ENCODE measurements at places on chromosomes 3 and 15. TPM values are rescaled to one million over a fixed set of nuclear protein-coding genes. Genes with fewer than 3 reads are reported as not detected.

GRCh38 chr3:162945626-162946025 lies 1449.0 kb downstream of the OTOL1 start:
- no peak for DNase-seq
- H3K27me3 ChIP-seq, result no peaks in the 10 kb centered on the region

DNA sequence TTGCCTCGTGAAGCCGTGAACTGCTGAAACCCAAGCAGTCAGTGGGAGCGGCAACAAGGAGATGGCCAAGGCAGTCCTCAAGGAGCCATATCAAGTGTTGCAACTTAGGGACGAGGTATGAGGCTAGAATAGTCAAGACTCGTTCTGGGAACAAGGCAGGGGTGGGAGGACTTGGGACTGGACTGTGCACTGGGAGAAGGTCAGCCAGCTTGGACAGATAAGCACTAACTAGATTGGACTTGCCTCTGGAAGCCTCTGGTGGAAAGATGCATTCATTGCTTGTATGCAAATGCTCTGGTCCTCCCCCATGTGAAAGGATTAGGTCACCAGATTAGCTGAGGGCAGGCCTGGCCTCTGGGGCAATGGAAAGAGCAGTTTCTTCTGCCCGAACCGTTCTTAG lies 123.3 kb upstream of the CTNNB1 start:
- no peak overlapping the region for H3K27ac ChIP-seq
- H3K4me3 ChIP-seq, result no peak overlapping the region
- H3K4me1 ChIP-seq, result no peaks in the 10 kb centered on the region
- H3K36me3 ChIP-seq, result no peaks in the 10 kb centered on the region

DNA sequence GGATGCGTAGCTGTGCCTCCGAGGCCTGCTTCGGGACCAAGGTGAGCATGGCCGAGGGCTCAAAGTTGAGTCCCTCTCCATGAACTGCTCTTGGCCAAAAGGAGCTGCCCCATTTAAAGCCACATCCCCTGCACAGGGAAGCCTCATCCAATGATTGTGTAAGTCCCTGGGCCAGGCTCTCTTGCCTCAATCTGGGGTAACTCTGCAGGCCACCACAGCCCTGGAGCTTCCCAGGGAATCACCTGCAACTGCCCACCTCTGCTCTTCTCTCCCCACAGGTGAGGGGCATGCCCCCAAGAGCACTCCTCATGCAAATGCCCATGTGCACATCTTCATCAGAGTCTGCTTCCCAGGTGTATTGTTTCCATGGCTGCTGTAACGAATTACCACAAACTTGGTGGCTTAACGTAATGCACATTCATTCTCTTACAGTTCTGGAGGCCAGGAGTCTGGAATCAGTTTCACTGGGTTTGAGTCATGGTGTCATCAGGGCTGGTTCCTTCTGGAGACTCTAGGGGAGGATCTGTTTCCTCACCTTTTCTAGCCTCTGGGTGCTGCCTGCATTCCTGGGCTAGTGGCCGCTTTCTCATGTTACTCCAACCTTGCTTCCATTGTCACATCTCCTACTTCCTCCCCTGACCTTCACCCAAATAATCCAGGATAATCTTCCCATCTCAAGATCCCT lies 25.0 kb upstream of the LOXL1 start:
- no peaks in the 10 kb centered on the region for H3K27me3 ChIP-seq
- no peak overlapping the region for H3K4me3 ChIP-seq
- no peaks in the 10 kb centered on the region for H3K36me3 ChIP-seq
- no peak overlapping the region for H3K27ac ChIP-seq
- DNase-seq, result no peak

- H3K27ac ChIP-seq, result no peak overlapping the region
- DNase-seq, result no peak
- H3K4me1 ChIP-seq, result peaks cover 12% of the 10 kb centered on the region
Observed at GRCh38 chr15:64548235-64548634, 87.9 kb downstream of the ZNF609 start.

DNA sequence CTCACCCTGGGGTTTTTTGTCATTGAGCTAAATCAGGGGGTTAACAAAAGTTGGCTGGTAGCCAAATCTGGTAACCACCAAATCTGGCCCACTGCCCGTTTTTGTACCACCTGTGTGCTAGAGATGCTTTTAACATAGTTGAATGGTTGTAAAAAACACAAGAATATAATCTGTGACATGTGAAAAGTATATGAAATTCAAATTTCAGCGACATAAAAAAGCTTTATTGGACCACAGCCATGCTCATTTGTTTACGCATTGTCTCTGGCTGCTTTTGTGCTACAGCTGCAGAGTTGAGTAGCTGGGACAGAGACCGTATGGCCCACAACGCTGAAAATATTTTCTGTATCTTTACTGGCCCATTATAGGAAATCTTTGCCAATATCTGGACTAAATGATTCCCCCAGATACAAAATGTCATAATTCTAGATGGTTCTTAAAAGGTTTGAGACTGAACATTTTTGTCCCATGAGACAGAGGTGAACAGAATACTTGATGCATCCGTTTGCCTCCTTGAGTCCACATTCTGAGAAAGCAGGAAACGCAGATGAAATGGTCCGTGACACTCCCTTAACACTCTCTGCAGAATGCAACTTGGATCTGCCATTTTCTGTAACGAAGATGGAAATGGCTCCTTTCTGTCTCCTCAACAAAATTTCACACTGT lies 120.9 kb upstream of the PDZRN3 start:
- no peaks in the 10 kb centered on the region for H3K27me3 ChIP-seq
- DNase-seq, result no peak
- H3K27ac ChIP-seq, result no peak overlapping the region
- H3K36me3 ChIP-seq, result no peaks in the 10 kb centered on the region
- no peak overlapping the region for H3K4me3 ChIP-seq

DNA sequence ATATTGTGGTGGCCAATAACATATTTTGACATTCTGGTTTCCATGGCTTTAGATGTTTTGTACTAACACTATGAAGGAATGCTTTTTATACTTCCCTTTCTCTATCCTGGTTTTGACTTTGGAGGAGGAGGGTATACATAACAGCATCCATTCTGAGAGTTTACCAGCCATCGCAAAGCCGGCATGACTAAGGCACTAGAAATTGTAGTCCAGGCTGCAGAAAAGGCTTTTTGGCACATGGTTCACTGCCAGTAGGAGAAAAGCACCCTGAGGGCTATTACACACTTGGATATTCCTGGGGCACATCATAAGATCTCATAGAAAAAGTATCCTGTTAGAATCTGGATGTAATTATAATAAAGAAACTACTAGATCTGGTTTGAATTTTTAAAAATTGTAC lies 101.8 kb downstream of the STT3B start:
- no peaks in the 10 kb centered on the region for H3K27me3 ChIP-seq
- no peak for DNase-seq
- H3K4me3 ChIP-seq, result no peak overlapping the region
- peaks cover 74% of the 10 kb centered on the region for H3K36me3 ChIP-seq
- H3K4me1 ChIP-seq, result peaks cover 42% of the 10 kb centered on the region

DNA sequence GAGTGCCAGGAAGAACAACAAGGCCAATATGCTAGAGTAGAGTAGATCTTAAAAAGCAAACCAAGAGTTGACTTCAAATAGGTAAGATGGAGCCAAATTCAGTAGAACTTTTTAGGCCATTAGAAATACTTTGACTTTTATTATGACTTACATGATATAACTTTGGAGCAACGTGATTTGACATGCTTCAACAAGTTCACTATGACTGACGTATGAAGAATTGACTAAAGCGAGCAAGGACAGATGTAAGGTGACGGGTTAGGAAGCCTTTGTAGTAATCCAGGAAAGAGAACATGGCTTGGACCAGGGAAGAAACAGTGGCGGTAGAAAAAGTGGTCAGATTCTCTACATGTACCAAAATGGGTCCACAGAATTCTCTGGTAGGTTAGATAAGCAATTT lies 4.9 kb upstream of the ZNF385D start:
- no peak for DNase-seq
- no peaks in the 10 kb centered on the region for H3K27me3 ChIP-seq
- H3K27ac ChIP-seq, result no peak overlapping the region
- no peak overlapping the region for H3K4me3 ChIP-seq
- H3K4me1 ChIP-seq, result no peaks in the 10 kb centered on the region

DNA sequence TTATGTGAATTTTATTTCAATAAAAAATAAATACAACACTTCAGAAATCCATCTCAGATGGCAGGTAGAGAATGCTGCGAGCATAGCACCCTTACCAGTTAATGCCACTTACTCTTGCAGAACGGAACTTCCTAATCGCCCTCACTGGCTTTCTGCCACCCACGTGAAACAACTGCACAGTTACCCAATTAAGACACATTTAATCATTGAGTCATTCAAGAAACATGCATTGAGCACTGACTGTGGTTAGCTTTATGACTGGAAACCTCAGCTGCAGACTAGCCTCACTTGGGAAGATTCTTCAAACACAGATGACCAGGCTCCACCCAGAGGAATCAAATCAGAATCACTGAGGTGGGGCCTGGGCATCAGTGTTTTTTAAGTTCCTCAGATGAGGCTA lies 5.6 kb upstream of the MFGE8 start:
- H3K4me1 ChIP-seq, result peaks cover 21% of the 10 kb centered on the region
- H3K27me3 ChIP-seq, result peaks cover 4% of the 10 kb centered on the region
- no peak overlapping the region for H3K4me3 ChIP-seq
- DNase-seq, result no peak
- no peaks in the 10 kb centered on the region for H3K36me3 ChIP-seq
- no peak overlapping the region for H3K27ac ChIP-seq

- peaks cover 63% of the 10 kb centered on the region for H3K4me1 ChIP-seq
- H3K36me3 ChIP-seq, result peaks cover 12% of the 10 kb centered on the region
- no peak overlapping the region for H3K27ac ChIP-seq
- DNase-seq, result no peak
Observed at GRCh38 chr15:50112488-50113186, 6.4 kb downstream of the ATP8B4 start.

DNA sequence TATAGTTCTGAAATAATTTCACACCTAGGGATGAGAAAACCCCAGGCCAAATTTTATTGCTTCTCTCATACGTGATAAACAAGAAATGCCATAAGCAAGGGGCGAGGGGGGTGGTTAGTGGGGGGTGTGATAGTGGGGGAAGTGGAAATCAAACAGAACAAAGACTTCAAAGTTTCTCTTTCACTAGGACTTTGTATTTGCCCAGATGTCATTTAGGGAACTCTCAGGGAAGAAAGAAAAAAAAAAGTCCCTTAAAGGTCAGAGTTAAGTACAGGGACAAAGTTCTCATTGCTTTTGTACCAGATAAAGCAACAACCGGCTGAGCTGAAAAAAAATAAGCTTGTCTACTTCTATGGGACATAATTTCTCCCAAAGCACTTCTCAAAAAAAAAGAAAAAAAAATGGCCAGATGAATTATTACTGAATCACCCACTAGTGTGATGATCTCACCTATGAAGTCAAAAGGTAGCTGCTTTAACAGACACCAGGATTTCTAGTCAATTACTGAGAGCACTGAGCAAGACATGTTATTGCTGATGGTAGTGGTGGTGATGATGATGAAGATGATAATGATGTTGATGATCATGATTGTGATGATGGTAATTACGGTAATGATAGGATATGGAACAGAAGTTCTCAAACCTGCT lies 56.2 kb downstream of the FHIT start:
- no peaks in the 10 kb centered on the region for H3K36me3 ChIP-seq
- no peaks in the 10 kb centered on the region for H3K27me3 ChIP-seq
- no peaks in the 10 kb centered on the region for H3K4me1 ChIP-seq
- no peak overlapping the region for H3K27ac ChIP-seq
- no peak overlapping the region for H3K4me3 ChIP-seq

GRCh38 chr3:71389191-71389590 lies 194.3 kb downstream of the FOXP1 start:
- H3K27me3 ChIP-seq, result peaks cover 11% of the 10 kb centered on the region
- peaks cover 47% of the 10 kb centered on the region for H3K4me1 ChIP-seq
- no peak overlapping the region for H3K4me3 ChIP-seq
- DNase-seq, result no peak
- no peak overlapping the region for H3K27ac ChIP-seq

- no peaks in the 10 kb centered on the region for H3K27me3 ChIP-seq
- no peak overlapping the region for H3K27ac ChIP-seq
- H3K4me1 ChIP-seq, result no peaks in the 10 kb centered on the region
- H3K4me3 ChIP-seq, result no peak overlapping the region
Observed at GRCh38 chr3:65230261-65231139, 542.7 kb upstream of the ADAMTS9 start.

- DNase-seq, result no peak
- H3K4me1 ChIP-seq, result peaks cover 34% of the 10 kb centered on the region
- H3K36me3 ChIP-seq, result peaks cover 18% of the 10 kb centered on the region
- no peak overlapping the region for H3K27ac ChIP-seq
Observed at GRCh38 chr3:38148311-38148882, 9.9 kb downstream of the MYD88 start.

GRCh38 chr15:37898362-37898761 lies 36.1 kb upstream of the TMCO5A start:
- no peak overlapping the region for H3K27ac ChIP-seq
- H3K36me3 ChIP-seq, result no peaks in the 10 kb centered on the region
- H3K4me3 ChIP-seq, result no peak overlapping the region
- no peak for DNase-seq
- H3K4me1 ChIP-seq, result no peaks in the 10 kb centered on the region
- peaks cover 6% of the 10 kb centered on the region for H3K27me3 ChIP-seq

- peaks cover 7% of the 10 kb centered on the region for H3K36me3 ChIP-seq
Observed at GRCh38 chr3:172203522-172204258, 164.3 kb downstream of the FNDC3B start.

DNA sequence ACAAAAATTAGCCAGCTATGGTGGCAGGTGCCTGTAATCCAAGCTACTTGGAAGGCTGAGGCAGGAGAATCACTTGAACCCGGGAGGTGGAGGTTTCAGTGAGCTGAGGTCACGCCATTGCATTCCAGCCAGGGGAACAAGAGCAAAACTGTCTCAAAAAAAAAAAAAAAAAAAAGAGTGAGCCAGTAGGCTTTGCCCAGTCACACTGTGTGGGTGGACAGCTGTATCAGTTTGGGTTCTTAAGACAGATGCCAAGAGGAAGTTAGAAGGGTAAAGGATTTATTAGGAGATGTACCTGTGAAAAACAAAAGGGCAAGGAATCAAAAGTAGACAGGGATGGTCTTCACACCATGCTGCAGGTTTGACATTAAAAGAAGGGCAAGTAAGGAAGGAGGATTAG lies 86.1 kb upstream of the CGNL1 start:
- no peaks in the 10 kb centered on the region for H3K4me1 ChIP-seq
- peaks cover 34% of the 10 kb centered on the region for H3K36me3 ChIP-seq
- no peak for DNase-seq
- no peaks in the 10 kb centered on the region for H3K27me3 ChIP-seq
- H3K27ac ChIP-seq, result no peak overlapping the region

- H3K36me3 ChIP-seq, result peaks cover 22% of the 10 kb centered on the region
- peak overlapping the region; percentile 88 for H3K4me3 ChIP-seq
- no peaks in the 10 kb centered on the region for H3K27me3 ChIP-seq
- peaks cover 68% of the 10 kb centered on the region for H3K4me1 ChIP-seq
Observed at GRCh38 chr15:51736069-51736468, 1.4 kb downstream of the LYSMD2 start.

- H3K4me3 ChIP-seq, result peak overlapping the region; percentile 48
- no peak for DNase-seq
- H3K4me1 ChIP-seq, result peaks cover 52% of the 10 kb centered on the region
- H3K36me3 ChIP-seq, result peaks cover 76% of the 10 kb centered on the region
- H3K27ac ChIP-seq, result peak overlapping the region; percentile 92
- H3K27me3 ChIP-seq, result no peaks in the 10 kb centered on the region
Observed at GRCh38 chr15:100570735-100571313, 31.2 kb downstream of the LINS1 start.

Gene SLC35G2
- 0.12 TPM for total RNA-seq

Gene NPTN
- total RNA-seq, result 50.6 TPM

Gene RASGRP1
- total RNA-seq, result 204 TPM

Gene HHLA2
- 3.0 TPM for total RNA-seq

Gene UBE2Q2
- 35.6 TPM for total RNA-seq

Gene DAG1
- total RNA-seq, result 18.1 TPM

Gene GP5
- total RNA-seq, result 1.3 TPM

Gene CD96
- total RNA-seq, result 271 TPM

Gene IQCH
- total RNA-seq, result 0.89 TPM

Gene UROC1
- not detected for total RNA-seq

Gene SEMA3G
- total RNA-seq, result not detected

Gene GOLGA6L7
- total RNA-seq, result not detected

Gene AHSG
- not detected for total RNA-seq

Gene SHF
- total RNA-seq, result 0.79 TPM

Gene C3orf85
- not detected for total RNA-seq

Gene ACVR2B
- total RNA-seq, result 6.6 TPM

Data from activated CD4-positive, alpha-beta T cell treated with anti-CD3 and anti-CD28 coated beads, Interleukin-2, amount 10 ng/mL, durations not matched to agents 7 days and 5 days (primary cell).